ENCODE measurements at places on chromosomes 6 and 20.

DNA sequence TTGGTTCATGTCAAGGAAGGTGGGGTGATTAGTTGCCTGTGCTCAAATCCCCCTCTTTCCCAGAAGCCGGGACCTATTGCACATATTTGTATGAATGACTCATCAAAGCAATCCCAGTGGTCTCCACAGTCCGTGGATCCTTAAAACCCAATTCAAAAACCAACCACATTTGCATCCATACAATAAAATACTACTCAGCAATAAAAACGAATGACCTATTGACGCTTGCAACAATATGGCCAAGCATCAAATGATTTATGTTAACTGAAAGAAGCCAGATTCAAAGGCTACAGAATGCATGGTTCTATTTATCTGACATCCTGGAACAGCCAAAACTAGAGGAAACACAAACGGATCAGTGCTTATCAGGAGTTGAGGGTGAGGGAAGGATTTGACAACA, 275.4 kb downstream of the PTPRT start:
- no peak for DNase-seq

GRCh38 chr6:167710363-167710920, 116.3 kb upstream of the AFDN start:
- no peak for DNase-seq

GRCh38 chr6:6734479-6735465, 146.3 kb downstream of the LY86 start:
- no peak for DNase-seq

DNA sequence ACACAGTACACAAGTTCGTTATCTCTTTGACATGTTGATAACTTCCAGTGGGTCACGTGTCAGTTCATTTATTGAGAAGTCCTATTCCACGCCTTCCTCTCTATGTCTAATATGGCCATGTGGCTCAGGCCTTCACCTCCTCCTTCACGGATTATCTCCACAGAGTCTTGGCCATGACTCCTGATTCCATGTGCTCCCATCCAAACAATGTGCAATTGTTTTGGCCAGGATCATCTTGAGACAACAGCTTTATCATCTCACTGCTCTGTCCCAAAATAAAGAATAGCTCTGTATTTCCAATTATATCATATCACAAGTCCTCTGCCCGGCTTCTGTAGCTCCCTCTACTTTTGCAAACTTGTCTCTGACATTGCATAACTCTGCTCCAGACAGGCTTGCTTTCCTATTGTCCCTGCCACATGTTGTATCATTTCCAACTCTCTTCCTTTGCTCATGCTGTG, 11.1 kb upstream of the TXNDC5 start:
- DNase-seq, result no peak

GRCh38 chr6:100084991-100085364, 91.0 kb upstream of the MCHR2 start:
- DNase-seq, result no peak

- DNase-seq, result no peak
Measured at GRCh38 chr6:51382847-51383246, 564.2 kb downstream of the TFAP2B start.

GRCh38 chr6:107267006-107267405, 151.7 kb upstream of the BEND3 start:
- DNase-seq, result no peak

- DNase-seq, result no peak
Measured at GRCh38 chr20:24361541-24361940, 107.9 kb upstream of the SYNDIG1 start.

- no peak for DNase-seq
Measured at GRCh38 chr20:35021063-35021462, 65.4 kb downstream of the MYH7B start.

DNA sequence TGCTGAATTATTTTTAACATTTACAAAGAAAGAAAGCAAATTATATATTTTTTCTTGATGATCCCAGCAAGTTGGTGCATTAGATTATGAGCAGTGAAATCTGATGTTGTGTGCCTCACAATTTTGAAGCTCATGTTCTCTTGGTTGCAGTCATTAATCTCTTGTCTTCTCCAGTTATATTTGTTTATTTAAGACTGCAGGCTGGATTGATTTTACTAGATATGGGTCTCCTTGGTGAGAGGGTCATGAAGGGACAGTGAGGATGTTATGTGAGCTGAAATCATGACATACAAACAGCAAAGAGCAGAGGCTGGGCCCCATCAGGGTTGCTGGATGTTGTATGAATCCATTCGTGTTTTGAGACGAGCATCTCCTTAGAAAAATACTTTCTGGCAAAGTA, 64.2 kb upstream of the AKIRIN2 start:
- DNase-seq, result no peak

- no peak for DNase-seq
Measured at GRCh38 chr6:94344866-94345265, 925.5 kb upstream of the EPHA7 start.

GRCh38 chr6:112215488-112216284, 38.7 kb downstream of the LAMA4 start:
- no peak for DNase-seq

DNA sequence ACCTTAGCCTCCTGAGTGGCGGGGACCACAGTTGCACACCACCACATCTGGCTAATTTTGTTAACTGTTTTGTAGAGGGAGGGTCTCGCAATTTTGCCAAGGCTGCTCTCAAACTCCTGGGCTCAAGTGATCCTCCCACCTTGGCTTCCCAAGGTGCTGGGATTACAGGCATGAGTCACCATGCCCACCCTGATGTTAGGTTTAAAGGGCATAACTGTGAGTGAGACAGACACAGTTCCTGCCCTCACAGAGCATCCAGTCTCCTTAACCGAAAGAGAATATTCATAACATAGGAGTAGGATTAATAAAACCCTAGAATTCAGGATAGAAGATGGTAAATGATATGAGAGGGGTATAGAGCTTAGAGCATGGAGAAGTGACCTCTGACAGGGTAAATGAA, 3.1 kb upstream of the SPATA2 start:
- no peak for DNase-seq
